Activated CD8-positive, alpha-beta memory T cell treated with anti-CD3 and anti-CD28 coated beads for 4 hours (primary cell): ENCODE measurements at places on chromosomes 11 and 22.

DNA sequence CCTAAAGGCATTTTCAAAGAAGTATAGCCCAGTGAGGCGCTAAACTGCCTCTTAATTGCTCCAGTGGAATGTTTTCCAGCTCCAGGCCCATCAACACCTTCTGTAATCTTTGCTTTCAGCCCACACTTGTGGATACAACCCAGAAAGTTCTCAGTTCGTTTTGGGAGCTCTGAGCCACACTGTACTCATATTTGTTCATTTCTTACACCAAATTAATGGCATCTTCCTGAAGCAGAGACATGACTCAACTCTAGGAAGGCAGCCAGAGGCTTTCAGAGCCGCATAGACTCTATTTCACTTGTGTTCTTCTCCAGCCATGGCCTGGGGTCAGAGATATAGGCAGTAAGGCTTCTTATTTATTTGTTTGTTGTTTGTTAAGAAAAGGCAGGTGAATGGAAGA lies 175.5 kb upstream of the NCAM1 start:
- no peak for DNase-seq

DNA sequence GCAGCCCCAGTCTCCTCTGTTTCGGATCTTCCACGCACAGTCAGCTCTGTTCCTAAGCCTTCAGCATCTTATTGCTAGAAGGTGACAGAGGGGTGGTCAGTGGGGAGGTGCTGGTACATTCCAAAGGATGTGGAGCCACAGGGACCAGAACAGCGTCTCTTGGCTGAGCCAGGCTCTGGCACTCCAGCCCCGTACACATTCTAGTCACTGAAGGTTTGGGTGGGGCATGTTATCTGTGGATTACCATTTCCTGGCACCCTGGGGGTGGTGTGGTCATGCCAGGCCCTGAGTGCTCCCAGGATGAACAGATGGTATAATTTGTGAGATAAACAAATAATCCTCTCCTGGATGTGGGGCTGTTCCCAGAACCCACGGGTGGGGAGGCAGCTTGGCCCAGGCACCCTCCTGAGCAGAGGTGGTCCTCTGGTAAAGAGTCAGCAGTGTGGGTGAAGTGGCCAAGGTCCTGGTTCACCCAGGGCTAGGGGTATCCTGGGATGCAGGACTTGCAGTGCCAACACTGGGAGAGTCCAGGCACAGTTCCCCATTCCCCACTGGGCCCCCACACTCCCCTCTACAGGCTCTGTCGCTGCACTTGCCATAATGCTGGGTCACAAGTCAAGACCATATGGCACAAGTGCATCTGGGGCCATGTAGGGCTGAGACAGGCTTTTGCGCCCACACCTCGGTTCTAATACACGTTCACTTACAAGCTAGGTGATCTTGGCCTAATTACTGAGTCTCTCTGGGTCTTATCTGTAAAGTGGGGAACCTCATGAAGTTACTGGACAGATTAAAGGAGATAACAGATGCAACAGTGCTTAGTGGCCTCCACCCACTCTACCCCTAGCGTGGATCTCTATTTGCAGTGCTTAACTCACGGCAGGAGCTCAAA lies 33.0 kb downstream of the DKK3 start:
- no peak for DNase-seq

- DNase-seq = no peak
Measured at GRCh38 chr11:91926965-91927364, 297.7 kb upstream of the FAT3 start.

DNA sequence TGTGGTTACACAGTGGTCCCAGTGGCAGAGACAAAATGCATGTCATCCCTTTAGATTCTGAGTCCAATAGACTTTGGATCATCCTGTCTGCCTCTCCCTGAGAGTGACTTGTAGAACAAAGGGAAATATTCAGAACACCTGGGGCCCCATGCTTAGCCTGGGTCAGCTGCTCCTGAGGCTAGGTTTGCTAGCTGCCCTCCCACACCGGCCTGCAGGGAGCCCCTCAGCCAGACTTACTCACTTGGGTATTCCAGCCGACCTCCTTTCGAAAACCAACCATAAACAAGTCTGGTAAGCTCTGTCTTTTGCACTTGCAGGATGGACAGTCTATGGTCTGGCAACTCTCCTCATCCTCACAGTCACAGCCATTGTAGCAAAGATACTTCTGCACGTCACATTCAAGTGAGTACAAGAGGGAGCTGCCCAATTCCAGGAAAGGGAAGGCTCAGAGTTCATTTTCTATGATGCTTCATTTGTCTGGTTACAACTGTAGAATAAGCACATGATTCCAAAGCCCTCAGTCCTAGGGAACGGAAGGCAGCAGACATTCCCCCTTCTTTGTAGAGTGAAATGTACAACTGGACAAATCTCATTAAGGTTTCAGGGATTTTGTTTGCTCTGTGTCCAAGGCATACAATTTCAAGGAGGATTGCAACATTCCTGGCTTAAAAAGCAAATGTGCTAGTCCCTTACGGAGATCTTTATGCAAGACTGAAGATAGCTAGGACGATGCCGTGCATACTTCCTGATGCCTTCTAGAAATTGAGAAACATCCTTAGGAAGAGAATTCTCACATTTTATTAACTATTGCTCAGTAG lies 65.5 kb upstream of the EMID1 start:
- DNase-seq = no peak

GRCh38 chr11:116930177-116930576 lies 92.8 kb upstream of the APOA1 start:
- no peak for DNase-seq

- no peak for DNase-seq
Measured at GRCh38 chr11:36365907-36366306, 69.8 kb downstream of the PRR5L start.

DNA sequence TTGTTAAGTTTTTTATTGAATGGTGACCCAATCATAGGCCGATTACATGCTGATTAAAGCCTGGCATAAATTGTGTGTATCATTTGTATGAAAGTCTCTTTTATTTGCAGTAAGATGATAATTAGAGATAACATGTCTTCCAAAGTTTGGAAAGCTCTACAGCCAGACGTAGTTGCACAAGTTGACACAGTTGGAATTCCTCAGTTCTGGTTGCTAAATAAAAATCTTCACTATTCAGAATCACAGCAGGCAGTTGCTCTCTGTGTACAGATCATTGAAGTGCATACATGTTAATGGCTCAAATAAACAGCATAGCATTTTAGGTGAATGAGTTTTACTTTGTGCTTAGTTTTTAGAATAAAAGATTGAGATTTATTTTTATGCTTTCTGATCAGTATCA lies 69.5 kb downstream of the ARHGAP42 start:
- no peak for DNase-seq

DNA sequence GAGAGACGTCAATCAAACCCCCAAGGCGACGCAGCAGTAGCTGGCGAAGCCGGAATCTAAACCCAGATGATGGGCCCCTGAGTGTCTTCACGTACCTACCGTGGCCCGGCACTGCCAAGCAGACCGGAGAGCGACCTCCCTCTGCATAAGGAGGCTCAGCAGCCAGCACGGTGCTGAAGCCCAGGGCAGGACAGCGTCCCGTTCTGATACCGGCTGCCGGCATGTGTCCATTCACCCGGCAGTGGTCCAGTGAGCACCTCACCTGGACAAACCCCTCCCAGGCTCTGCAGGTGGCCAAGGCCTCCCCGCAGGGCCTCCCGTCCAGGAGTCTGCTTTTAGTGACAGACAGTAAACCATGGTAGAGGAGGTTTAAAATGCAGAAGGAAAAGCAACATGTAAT lies 142.0 kb downstream of the BRD1 start:
- no peak for DNase-seq
